Glutamatergic neuron (in vitro differentiated cells): ENCODE measurements at places on chromosomes 7 and 10.

DNA sequence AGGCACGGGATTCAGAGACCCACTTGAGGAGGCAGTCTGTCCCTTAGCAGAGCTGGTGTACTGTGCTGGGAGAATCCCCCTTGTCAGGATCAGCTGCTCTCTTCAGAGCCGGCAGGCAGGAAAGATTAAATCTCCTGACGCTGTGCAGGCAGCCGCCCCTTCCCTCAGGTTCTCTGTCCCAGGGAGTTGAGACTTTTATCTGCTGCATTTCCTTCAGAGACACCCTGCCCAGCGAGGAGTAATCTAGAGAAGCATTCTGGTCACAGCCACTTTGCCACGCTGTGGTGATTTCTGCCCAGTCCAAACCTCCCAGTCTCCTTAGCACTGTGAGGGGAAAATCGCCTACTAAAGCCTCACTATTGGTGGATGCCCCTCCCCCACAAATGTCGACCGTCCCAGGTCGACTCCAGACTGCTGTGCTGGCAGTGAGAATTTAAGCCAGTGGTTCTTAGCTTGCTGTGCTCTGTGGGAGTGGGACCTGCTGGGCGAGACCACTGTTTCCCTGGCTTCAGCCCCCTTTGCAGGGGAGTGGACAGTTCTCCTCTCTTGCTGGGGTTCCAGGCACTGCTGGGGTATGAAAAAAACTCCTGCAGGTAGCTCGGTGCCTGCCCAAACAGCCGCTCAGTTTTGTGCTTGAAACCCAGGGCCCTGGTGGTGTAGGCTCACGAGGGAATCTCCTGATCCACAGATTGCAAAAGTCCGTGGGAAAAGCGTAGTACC, 265.4 kb downstream of the ZWINT start:
- no peaks in the 10 kb centered on the region for H3K4me1 ChIP-seq
- DNase-seq = no peak
- no peaks in the 10 kb centered on the region for H3K27me3 ChIP-seq
- H3K36me3 ChIP-seq = peaks cover 1% of the 10 kb centered on the region

- no peak for DNase-seq
- peaks cover 12% of the 10 kb centered on the region for H3K36me3 ChIP-seq
- no peak overlapping the region for H3K4me3 ChIP-seq
- no peak overlapping the region for H3K27ac ChIP-seq
Observed at GRCh38 chr10:26799342-26799741, 61.4 kb downstream of the ABI1 start.

- DNase-seq = peak; percentile 31
- H3K36me3 ChIP-seq = no peaks in the 10 kb centered on the region
- H3K4me1 ChIP-seq = peaks cover 59% of the 10 kb centered on the region
- no peak overlapping the region for H3K4me3 ChIP-seq
Observed at GRCh38 chr7:70585071-70585470, 546.9 kb upstream of the GALNT17 start.

DNA sequence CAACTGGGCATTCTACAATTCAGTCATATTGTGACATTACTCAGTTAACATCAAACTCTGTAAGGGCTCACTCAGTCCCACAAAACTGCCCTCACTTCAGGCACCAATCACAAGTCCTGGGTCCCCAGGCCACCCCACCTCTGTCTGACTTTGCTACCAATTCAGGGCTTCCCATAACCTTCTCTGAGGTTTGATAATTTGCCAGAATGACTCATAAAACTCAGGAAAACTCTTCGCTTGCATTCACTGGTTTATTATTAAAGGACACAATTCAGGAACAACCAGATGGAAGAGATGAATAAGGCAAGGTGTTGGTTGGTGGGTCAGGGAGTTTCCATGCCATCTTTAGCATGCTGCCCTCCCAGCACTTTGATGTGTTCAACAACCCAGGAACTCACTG, 41.3 kb downstream of the AVL9 start:
- H3K27ac ChIP-seq = no peak overlapping the region
- no peak overlapping the region for H3K4me3 ChIP-seq
- H3K27me3 ChIP-seq = peaks cover 2% of the 10 kb centered on the region
- no peak for DNase-seq
- no peaks in the 10 kb centered on the region for H3K36me3 ChIP-seq
- peaks cover 3% of the 10 kb centered on the region for H3K4me1 ChIP-seq

DNA sequence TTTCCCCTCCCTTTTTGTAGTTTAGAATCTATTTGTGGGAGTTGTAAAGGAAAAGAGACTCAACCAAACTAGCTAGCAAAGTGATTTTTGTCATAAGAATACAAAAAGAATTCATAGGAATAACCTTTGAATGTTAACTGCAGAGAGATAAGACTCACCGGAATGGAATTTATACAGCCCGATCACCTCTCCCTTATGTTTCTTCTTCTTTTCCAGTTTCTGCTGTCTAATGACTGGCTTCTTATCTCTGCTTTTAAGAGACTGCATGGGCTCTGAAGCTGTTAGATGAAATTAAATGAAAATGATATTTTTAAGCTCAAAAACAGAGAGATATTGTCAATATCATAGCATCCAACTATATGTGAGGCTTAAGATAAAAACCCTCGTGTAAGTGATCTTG, 1095.9 kb downstream of the REEP3 start:
- no peak for DNase-seq
- H3K4me1 ChIP-seq = no peaks in the 10 kb centered on the region
- H3K36me3 ChIP-seq = no peaks in the 10 kb centered on the region

DNA sequence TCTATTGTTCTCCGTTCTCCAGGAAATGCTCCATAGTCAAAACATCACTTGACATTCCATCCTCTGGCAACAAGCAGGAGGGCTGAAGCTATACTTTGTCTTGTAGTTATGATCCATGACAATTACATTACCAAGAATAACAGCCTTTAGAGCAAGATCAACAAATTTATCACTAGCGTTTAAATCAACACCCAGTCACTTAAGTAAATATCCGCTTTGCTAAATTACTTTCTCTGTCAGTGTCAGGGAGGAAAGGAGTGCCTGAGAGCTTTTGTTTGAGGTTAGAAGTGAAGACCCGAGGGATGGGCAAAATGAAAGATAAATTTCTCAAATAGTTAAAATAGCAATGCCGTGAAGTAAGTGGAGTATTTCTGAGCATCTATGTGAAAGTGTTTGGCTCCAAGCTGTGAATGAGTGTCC, 236.1 kb upstream of the BMPER start:
- peaks cover 2% of the 10 kb centered on the region for H3K27me3 ChIP-seq
- no peak overlapping the region for H3K4me3 ChIP-seq
- H3K27ac ChIP-seq = no peak overlapping the region

DNA sequence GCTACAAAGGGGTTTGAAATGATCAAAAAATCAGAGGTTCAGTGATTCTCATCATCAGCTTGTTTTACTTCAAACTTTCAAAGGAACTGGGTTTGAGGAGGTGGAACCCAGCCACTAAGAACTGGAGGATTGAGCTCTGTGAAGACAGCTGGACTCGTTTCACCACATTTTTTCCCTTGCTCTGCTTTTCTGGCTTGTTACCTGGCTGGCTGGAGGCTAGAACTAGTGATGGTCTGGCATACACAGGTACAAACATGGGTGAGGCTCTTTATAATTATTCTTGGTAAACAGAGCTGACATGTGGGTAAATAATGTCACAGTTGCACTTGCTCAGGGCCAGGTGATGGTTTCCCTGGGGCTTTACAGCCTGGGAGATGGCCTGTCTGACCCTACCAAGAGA, 352.5 kb downstream of the FGFR2 start:
- no peak overlapping the region for H3K27ac ChIP-seq
- H3K4me1 ChIP-seq = no peaks in the 10 kb centered on the region
- no peaks in the 10 kb centered on the region for H3K36me3 ChIP-seq
- H3K27me3 ChIP-seq = no peaks in the 10 kb centered on the region

DNA sequence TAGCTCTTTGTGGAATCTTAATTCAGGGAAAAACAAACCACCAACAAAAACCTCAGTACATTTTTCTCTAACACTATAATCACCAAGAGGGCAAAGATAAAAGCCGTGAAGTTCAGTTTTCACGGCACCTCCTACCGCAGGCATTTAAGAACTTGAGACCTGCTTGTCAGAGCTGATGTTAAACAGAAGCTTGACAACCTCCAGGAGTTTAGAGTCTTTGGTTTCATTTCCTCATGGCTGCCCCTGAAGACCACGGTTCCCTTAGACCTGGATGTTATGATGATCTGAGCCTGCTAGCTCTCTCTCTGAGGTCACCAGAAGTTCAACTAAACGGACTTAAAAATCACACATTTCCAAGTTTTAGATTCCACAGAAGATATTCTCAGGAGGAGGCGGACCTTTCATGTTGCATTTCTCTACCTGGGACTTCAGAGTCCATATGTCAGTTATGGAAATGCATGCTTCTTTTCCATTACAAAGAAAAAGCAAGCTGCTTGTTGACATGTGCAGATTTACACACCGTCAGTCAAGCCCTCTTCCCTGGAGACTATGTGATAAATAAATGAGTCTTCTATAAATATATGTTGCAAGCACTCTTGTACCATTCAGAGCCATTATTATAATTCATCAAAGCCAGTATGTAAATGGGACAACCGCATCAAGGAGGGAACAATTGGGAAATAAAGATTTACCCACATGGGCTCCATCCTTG, 258.0 kb downstream of the GFRA1 start:
- H3K27me3 ChIP-seq = no peaks in the 10 kb centered on the region
- H3K27ac ChIP-seq = no peak overlapping the region
- DNase-seq = no peak
- H3K4me1 ChIP-seq = peaks cover 6% of the 10 kb centered on the region
- H3K4me3 ChIP-seq = no peak overlapping the region
- H3K36me3 ChIP-seq = peaks cover 13% of the 10 kb centered on the region

- peaks cover 24% of the 10 kb centered on the region for H3K4me1 ChIP-seq
- no peak for DNase-seq
Observed at GRCh38 chr7:96026010-96026409, 253.7 kb downstream of the DYNC1I1 start.

DNA sequence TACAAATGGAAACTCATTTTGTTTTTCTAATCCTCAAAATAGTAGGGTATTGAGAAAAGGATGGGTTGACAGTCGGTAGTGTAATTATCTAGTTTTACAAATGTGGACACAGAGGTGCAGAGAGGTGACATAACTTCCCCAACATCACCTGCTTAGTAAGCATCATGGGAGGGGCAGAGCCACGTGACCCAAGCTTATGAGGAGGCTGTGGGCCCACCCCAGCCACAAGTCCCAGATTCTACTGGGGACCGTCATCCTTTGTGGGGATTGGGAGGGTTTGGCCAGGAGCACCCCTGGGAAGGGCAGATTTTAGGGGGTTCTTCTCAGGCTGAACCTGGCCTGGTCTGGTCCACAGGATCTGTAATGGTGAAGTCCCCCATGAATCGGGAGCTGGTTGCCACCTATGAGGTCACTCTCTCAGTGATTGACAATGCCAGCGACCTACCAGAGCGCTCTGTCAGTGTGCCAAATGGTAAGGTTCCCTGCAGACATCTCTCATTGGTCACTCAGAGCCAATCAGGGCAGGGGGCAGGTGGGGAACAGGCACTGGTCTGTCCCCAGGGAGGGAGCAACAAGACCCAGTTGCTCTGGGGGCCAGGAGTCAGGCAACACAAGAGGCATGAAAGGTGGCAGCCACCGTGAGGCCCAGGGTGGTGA, 23.6 kb upstream of the VSIR start:
- H3K27ac ChIP-seq = no peak overlapping the region
- peaks cover 15% of the 10 kb centered on the region for H3K36me3 ChIP-seq
- DNase-seq = no peak

DNA sequence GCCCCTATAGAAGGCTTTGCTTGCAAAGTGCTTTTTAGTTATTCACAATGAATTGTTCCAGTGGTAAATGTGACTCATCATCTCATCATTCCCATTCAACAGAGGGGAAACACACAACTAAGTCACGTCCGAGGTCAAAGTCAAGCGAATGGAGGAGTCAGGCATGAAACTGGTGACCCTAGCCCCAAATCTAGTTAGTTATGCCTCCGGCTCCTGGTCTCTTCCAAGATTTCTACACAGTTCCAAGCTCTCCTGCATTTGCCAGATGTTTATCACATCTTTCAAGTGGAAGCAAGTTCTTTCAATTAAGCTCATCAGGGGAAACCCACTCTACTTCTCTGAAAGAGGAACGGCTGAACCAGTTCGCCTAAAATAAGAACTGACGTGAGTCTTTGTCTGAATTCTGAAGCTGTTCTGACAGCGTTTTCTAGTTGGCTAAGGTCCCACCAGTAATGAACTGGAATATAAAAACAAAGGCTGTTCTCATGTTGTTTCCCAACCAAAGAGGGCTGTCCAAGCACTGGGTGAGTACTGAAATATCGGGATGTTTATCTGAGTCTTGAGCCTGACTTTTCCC, 140.9 kb upstream of the NRBF2 start:
- no peaks in the 10 kb centered on the region for H3K36me3 ChIP-seq
- no peak overlapping the region for H3K4me3 ChIP-seq
- H3K27me3 ChIP-seq = no peaks in the 10 kb centered on the region
- H3K4me1 ChIP-seq = no peaks in the 10 kb centered on the region
- H3K27ac ChIP-seq = no peak overlapping the region

DNA sequence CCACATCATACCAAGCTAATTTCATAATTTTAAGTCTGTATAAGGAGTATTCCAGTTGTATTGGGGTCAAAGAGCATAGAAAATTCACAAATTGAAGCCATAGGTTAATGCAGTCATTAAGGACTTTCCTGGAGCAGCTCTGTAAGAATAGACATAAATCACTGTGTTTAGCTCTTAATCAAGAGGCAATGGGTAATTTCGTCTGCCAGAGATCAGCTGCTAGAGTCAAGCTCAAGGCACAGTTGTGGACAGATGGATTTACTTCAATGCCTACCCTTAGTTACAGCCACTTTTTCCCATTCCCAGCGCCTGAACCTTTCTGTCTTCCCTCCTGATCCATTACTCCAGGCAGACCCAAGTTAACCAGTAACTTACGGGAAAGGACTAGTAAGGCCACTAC, 40.6 kb upstream of the AGBL3 start:
- no peak overlapping the region for H3K4me3 ChIP-seq
- H3K27me3 ChIP-seq = no peaks in the 10 kb centered on the region
- H3K36me3 ChIP-seq = peaks cover 9% of the 10 kb centered on the region
- DNase-seq = no peak

- no peak overlapping the region for H3K27ac ChIP-seq
- peaks cover 70% of the 10 kb centered on the region for H3K4me1 ChIP-seq
- peaks cover 21% of the 10 kb centered on the region for H3K27me3 ChIP-seq
- peaks cover 4% of the 10 kb centered on the region for H3K36me3 ChIP-seq
Observed at GRCh38 chr10:129946859-129947258, 17.2 kb downstream of the EBF3 start.

- DNase-seq = peak; percentile 75
- H3K4me1 ChIP-seq = peaks cover 34% of the 10 kb centered on the region
- H3K4me3 ChIP-seq = peak overlapping the region; percentile 95
- no peaks in the 10 kb centered on the region for H3K36me3 ChIP-seq
Observed at GRCh38 chr7:140640060-140640637, 464 bp downstream of the DENND2A start.
